ENCODE measurements at places on chromosomes 7 and 10.

DNA sequence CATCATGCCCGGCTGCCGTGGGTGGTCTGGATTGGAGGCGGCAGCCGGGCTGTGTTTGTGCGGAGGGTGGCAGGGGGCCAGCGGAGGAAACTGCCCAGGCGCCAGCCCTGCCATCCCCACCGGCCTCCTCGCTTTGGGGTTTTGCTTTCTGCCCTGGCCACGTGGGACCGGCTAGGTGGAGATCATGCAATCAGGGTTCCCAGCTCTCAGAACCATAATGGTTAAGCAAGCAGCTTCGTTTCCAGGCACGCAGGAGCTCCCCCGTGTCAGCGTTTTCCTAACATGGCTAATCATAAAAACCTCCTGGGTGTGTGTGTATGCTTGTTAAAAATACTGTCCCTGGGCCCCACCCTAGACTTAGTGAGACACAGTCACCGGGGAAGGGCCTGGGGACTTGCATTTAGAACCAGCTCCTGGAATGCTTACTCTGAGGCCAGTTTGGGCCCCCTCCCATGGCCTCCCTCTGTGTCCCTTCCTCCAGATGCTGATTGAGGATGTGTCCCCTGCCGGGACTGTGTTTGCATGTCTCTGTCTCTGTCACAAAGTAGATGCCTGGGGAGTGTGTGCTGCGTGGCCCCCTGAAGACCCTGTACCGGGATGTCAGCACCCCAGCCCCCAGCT is 119.3 kb downstream of the CUX1 start:
- DNase-seq, result no peak

GRCh38 chr7:99422186-99422585 is 13.4 kb downstream of the BUD31 start:
- DNase-seq, result no peak

DNA sequence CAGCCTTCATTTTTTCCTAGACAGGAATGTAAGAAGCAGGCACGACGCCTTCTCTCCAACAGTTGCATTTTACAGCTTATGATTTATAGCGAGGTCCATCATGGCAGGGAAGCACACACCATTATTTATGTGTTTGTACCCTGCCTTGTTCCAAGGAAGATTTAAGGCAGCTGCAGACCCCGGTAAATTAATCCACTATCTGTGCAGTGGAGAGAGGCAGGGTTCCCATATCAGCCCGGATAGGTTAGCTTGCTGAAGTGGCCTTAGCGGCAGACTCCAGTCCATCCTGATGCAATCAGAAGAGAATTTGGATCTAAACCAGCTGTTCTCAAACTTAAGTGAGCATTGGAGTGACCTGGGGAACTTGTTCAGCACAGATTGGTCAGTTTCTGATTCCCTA is 359.4 kb downstream of the GALNT17 start:
- DNase-seq, result no peak

DNA sequence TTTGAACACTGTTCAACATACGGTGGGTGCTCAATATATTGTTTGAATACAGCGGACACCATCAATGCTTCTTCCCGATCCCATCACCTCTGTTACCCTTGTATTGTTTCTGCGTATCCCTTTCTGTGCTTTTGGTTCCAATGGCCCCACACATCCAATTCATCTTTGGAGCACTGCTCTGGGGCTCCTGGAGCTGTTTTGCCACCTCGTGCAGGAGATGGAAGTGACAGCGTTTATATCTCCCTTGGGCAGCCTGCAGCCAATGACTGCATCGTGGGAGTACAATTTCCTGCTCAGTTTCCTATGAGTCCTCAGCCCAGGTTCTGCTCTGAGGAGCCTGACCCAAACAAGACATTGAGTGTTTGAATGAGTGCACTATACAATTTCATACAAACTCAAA is 50.2 kb upstream of the PIK3CG start:
- DNase-seq, result no peak

DNA sequence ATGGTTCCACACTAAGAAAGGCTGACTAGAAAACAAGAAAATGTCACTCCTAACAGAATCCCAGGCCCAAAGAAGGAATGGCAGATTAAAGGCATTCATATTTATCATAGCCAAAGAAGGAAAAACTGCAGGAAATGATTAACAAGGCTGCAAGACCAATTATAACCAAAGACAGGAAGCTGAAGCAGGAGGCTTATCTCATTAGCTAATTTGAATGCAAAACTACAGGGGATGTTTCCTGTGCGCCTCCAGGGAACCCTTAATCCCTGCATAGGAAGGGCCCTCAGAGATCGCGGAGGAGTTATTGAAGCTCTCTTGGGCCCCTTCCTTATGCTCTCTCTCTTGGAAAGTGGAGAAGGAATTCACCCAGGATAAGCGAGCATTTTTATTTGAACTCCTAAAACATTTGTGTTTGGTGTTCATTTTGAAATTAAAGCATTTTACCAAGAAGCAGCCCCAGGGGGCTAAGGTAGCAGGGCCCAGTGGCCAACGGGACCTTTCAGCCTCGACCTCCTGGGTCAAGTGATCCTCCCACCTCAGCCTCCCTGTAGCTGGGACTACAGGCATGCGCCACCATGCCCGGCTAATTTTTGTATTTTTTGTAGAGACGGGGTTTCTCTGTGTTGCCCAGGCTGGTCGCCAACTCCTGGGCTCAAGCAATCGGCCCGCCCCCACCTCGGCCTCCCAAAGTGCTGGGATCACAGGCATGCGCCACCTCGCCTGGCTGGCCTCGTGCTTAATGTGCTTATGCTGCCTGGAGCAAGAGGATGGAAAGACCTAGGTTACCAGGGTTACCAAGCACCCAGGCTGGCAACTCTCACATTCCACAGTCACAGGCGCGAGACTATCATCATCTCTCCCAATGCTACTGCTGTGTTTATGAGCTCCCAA is 24.1 kb upstream of the PROSER2 start:
- no peak for DNase-seq

DNA sequence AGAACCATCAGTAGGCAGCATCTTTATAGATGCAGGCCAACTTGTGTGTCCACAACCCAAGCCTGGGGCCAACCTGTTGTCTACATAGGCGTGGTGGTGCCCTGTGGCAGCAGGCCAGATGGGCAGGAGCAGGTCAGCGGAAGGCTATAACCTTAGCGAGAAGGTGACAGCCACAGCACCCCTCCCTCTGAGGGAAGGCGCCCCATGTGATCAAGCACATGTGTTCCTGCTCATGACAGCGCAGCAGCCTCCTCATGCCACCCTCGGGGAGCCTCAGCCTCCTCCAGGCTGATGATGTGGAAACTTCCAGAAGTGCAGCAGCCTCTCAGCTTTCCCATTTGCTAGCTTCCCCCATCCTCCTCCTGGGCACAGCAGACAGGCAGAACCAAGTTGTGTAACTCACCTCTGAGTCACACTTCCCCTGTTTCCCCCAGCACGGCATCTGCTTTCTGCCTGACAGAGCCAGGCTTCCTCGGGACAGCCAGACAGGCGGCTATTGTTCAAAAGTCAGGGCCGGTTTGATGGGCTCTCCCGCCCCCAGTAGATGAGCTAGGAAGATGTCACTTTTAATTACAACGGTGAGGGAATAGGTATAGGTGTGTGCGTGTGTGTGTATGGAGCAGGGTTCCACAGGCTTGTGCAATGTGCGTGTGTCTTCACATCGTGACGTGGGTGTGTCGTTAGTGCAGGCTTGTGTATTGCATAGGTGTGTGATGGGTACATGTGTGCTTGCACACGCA is 312.0 kb upstream of the ZMIZ1 start:
- DNase-seq, result no peak

DNA sequence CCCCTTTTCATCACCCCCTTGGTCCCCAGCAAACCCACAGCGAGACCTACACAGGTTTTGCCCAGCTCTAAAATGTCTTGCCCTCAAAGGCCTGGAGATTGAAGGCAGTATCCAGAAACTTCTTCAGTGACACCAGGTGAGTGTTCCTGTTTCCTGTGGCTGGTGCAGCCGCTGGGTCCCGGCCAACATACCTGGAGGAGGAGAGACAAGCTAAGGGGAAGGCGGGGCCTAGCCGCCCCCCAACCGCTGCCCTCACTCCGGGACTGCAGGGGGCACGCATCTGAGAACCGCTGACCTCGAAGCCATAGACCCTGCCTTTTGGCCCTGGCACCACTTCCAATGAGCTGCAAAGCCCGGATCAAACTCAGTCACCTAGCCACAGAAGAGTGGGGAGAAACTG is 27.0 kb downstream of the OGDHL start:
- no peak for DNase-seq

DNA sequence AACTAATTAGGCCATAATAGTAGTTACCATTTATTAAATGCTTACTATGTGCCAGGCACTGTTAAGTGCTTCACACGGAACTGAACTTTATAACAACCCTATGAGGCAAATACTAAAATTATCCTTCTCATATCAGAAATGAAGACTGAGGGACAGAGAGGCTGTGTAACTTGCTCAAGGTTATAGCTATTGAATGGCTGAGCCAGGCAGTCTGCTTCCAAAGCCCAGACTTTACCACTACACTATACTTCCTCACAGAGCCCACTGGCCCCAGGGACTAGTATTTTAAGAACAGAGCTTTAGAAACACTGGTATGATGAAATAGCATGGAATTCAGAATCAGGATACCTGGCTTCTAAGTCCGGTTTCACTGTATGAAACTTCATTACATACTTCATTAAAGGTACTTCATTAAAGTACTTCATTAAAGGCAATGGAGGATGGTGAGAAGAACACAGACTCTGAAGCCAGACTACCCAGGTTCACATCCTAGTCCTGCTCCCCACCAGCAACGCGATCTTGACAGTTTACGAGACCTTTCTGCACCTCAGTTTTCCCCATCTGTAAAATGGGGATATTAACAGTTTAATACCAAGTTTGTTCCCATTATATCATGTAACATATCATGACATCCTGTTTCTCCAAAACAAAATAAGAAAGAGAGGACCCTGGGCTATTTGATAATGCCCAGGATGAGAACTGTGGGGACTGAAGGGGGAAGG is 19.6 kb downstream of the ANXA11 start:
- DNase-seq, result no peak

GRCh38 chr10:13003004-13003403 is 1.5 kb upstream of the CCDC3 start:
- no peak for DNase-seq

Data from hypothalamus (tissue), 51 donors.